Transverse colon (tissue), 4 donors: ENCODE measurements at places on chromosomes 7 and 10. TPM values are rescaled to one million over a fixed set of nuclear protein-coding genes. Genes with fewer than 3 reads are reported as not detected.

DNA sequence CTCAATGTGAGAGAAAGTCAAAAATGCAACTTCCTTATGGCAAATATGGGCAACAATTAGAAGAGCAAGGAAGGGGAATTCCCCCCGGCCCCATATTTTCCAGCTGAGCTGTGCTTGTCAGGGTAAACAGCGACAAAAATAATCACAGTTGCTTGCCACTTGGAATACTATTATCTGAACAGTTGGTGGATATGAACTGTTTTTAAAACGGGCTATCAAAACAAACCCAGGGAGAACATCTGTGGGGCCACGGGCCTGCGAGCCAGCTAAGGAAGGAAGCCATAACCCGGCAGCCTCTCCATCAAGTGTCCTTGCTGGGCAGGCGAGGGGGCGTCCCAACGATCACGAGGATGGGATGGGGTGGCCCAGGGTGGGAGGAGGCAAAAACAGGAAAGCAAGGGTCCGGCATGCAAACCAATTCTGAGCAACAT lies 228.4 kb downstream of the ARHGAP12 start:
- DNase-seq: no peak

DNA sequence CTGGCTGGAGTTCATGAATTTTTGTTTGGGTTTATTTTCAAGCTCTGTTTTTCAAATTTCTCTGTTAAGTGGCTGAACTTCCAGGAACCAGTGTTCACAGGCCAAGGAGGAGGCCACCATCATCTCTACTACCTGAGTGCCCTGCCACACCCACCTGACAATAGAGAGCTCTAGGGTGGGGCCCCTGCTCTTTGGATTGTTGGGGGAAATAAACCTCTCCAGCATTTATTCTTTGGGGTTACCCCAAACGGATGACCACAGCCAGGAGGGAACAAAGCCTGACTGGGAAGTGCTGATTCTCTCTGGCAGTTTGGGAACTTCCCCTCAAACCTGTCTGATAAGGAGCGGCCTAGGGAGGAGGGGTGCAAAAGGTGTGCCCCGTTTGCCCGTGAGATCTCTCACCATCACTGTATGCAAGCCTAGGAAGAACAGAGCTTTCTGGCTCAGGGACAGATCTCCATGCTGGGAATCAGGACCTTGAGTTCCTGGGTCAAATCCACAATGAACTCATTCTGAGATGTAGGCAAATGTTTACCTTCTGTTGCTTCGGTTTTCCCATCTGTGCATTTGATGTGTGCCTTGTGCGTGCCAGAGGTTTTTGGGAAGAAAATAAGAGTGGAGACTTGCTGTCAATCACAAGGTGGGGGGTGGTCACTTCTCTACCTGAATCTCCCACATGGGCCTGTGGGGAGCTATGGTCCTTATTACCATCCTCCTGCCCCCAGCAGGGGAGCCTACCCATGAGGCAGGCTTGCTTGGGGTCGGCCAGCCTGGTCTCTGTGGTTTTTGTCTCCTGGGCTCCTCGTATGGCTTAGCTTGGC lies 27.7 kb upstream of the PDCD4 start:
- DNase-seq: peak; percentile 79

DNA sequence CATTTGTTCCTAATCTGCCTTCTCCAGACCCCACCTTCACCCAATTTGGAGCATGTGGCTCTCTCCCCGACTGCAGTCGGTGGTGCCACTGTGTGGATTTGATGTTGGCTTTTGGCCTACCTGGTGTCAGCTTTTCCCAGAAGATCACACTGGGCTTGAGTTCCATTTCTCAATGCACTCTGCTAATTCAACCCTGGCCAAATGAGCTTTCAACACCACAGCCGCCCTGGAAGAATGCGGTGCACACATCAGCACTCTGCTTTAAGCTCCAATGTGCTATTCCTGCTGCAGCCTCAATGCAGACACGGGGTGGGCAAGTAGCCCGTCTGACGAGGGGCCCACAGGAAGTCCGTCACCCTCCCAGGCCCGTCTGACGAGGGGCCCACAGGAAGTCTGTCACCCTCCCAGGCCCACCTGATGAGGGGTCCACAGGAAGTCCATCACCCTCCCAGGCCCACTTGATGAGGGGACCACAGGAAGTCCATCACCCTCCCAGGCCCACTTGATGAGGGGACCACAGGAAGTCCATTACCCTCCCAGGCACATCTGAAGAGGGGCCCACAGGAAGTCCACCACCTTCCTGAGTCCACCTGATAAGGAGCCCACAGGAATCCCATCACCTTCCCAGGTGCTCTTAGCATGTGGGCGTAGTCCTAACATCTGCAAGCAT lies 64.4 kb downstream of the ASB13 start:
- DNase-seq: no peak

- DNase-seq: no peak
Observed at GRCh38 chr7:15954671-15955354, 268.3 kb upstream of the MEOX2 start.

DNA sequence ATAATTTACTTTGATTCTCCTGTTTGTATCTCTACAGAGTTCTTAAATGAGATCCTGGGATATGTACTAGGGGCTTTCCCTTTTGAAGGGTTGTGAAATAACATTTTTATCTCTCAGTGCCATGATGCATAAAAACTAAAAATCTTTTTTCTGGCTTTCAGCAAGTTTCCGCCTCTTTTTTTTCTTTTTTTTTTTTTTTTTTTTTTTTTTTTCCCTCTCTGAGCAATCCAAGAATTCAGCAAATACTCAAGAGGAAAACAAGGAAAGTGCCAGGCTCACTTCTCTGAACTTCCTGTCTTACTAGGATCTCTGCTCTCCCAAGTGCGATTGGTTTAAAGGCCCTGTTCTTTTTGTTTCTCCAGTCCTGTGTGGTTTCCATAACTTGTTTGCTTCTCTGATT lies 79.9 kb downstream of the HYCC1 start:
- no peak for DNase-seq

- DNase-seq: no peak
Observed at GRCh38 chr7:38846280-38846679, 62.7 kb downstream of the VPS41 start.

- peak; percentile 88 for DNase-seq
Observed at GRCh38 chr10:80498833-80499741, 38.6 kb upstream of the SH2D4B start.

DNA sequence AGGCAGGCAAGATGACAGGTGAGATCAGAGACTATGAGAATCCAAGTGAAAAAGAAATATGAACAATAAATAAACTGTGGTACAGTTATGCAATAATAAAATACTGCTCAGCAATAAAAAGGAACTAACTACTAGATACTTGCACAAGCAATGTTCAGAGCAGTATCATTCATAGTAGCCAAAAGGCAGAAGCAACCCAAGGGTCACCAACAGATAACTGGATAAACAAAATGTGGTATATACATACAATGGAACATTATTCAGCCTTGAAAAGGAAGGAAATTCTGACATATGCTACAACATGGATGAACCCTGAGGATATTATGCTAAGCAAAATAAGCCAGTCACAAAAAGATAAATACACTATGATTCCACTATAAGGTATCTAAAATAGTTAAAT lies 76.9 kb upstream of the KCNIP2 start:
- no peak for DNase-seq

- DNase-seq: no peak
Observed at GRCh38 chr10:1251769-1252168, 195.6 kb downstream of the WDR37 start.

DNA sequence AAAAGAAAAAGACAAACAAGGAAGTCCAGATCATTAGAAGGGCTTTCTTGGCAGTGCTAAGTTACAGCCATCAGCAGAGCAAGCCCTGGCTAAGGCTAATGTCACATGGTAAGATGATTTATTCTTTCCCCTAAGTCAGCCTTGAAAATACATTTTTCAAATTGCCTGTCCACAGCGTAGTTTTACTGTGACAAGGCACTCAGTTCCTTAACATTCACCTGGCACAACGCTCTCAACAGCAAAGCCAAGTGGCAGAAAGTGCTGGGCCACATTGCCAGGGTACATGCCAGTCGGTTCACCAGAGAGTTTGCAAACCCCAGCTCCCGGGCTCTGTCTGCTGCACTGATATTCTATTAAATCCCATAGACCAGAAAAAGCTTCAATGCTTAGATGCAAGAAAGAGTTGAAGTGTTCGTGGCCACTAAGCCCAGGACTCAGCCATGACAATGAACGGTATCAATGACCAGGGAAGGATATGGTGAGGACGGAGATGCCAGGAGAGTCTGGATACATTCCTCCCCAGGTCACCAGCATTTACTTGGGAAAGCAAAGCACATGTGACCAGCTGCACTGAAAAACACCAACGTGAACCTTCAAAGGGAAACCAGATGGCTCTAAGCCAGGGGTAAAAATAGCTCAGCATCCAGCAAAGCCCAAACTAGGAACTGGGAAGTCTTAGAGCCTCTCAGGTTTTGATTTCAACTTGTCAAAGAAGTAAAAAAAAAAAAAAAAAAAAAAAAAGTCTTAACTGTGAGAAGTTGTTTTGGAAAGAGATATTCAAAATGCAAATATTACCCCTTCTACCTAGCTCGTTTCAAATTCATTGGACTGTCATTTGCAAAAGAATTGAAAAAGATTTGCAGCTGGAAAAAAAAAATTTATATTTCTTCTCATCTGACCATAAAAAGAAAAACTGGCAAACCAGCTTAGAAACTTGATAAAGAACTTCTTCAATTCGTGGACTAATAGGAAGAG lies 23.9 kb upstream of the MPP7 start:
- peak; percentile 14 for DNase-seq

- DNase-seq: no peak
Observed at GRCh38 chr10:44306762-44307161, 78.1 kb downstream of the CXCL12 start.

- peak; percentile 67 for DNase-seq
Observed at GRCh38 chr10:113680190-113681111, 739 bp downstream of the CASP7 start.

DNA sequence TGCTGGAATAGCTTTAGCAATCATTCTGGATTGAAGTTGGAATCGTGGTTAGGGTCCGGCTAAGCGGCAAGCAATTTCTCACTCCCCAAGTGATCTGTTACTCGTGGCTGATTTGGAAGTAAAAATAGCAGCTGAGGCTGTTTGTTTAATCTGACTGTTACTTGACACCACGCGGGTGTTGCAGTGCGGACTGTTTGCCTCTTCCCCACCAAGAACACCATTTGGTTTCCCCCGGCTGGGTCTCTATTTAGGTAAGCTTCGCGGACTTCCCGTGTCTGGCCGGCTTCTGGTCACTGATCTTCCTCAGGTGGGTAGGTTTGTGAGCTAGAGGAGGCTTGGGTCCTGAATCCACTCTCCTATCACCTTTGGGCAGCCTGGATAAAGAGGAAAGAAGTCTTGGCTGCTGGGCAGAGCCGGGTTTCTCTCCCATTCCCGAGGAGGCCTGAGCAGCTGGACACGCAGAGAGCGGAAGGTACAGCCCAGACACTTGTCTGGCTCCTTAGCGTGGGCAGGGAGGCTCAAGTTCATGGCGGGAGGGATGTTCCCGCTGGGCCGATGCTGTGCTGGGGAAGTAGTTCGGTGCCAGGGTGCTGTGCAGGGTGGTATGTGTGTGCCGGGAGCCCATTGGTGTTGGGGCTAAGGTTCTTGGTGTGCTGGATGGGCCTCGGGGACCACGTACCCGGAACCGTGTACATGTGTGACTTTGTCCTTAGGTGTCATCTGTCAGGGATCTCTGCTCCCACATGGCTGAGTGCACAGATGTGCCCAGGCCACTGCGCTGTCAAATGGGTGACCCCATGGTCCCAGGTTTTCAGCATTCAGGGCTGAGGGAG lies at the start of gene C10orf71:
C10orf71 (plus strand) TSS at position 188 of the 833 bp plus-strand sequence. CDS start 23,376 bp downstream, outside the sequence.
- no peak for DNase-seq

GRCh38 chr10:51297438-51297837 lies 223.2 kb downstream of the PRKG1 start:
- no peak for DNase-seq

- no peak for DNase-seq
Observed at GRCh38 chr7:67659091-67659490, 662.5 kb downstream of the TYW1 start.

- DNase-seq: no peak
Observed at GRCh38 chr7:126806614-126807013, 446.1 kb downstream of the GRM8 start.

GRCh38 chr7:157352516-157352915 lies 15.7 kb downstream of the DNAJB6 start:
- DNase-seq: no peak

DNA sequence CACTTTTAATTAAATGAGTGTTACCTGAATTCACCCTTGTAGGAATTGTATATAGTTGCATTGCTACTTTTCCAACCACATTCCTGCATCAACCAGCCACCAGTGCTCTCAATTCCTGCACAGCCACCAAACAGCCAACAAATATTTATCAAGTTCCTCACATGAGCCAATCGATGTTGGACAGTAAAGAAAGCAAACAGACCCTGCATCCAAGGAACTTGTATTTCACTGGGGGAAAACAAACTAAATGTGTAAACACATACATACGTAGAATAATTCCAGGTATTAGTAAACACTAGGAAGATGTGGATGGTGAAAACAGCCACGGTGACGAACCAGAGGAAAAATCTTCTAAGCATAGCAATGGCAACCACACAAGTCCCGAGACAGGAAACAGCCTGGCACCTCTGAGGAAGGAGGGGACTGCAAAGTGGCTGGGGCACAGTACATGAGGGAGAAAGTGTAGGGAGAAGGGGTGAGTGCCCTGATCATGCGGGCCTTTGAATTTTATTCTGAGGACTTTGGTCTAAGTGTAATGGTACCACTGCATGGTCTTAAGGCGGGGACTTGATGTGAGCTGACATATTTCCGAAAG lies 111.2 kb downstream of the XRCC2 start:
- no peak for DNase-seq

GRCh38 chr7:94584113-94584512 lies 71.8 kb downstream of the SGCE start:
- DNase-seq: no peak

DNA sequence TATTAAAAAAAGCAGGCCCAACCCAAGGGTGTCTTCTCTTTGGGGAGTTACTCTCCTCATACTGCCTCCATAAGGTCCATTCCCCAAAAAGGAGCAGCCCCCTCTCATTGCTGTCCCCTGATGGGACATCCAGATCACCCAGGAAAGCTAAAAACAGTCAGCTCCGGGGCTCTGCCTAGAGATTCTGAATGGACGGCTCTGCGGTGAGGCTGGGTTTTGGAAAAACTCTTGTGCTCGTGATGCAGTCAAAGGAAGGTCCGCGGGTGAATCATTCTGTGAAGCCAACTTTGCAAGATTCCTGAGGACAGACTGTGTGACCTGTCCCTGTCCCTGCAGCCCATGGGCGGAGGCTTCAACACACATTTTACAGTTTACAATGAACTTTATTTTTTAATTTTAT lies 351.5 kb downstream of the TYW1 start:
- no peak for DNase-seq

Gene LIPA
- 3.6 TPM for total RNA-seq

Gene GDF2
- total RNA-seq: not detected

Gene FBXO24
- not detected for total RNA-seq

Gene STMP1
- 3.0 TPM for total RNA-seq

Gene TAS2R39
- total RNA-seq: not detected

Gene TFPI2
- not detected for total RNA-seq

Gene ADIRF
- total RNA-seq: 194 TPM

Gene PBLD
- total RNA-seq: 130 TPM
